ENCODE measurements at places on chromosomes 1 and 21.

DNA sequence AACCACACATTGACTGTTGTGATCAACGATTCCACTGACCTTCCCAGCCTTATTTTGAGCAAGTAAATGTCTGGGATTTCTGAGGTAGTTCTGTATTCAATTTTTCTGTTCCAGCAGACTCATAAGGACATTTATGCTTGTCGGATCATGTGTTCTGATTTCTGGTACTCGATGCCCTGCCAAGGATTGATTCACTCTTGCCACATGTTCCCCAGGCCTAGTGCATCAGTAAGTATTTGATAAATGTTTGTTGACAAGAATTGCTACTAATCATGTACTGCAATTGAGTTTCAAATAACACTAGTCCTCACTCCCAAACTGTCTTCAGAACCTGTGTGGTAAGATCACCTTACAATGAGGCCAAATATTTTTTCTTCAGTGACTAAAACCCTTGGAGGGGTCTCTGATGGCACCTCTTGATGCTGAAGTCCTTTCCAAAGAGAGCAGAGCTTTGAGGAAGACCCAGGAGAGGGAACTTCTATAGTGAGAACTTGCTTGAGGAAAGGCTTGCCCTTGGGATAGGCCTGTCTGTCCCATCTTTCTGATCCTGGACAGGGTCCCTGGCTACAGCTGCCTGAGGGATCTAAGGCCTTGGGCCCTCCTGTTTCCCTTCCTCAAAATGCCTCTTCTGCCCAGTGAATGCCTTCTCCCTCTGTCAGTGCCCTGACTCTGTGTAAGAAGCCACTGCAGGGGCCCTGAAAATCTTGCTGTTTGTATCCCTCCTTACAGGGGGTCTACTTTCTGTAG is 115.8 kb upstream of the FAM78B start:
- DNase-seq = no peak

DNA sequence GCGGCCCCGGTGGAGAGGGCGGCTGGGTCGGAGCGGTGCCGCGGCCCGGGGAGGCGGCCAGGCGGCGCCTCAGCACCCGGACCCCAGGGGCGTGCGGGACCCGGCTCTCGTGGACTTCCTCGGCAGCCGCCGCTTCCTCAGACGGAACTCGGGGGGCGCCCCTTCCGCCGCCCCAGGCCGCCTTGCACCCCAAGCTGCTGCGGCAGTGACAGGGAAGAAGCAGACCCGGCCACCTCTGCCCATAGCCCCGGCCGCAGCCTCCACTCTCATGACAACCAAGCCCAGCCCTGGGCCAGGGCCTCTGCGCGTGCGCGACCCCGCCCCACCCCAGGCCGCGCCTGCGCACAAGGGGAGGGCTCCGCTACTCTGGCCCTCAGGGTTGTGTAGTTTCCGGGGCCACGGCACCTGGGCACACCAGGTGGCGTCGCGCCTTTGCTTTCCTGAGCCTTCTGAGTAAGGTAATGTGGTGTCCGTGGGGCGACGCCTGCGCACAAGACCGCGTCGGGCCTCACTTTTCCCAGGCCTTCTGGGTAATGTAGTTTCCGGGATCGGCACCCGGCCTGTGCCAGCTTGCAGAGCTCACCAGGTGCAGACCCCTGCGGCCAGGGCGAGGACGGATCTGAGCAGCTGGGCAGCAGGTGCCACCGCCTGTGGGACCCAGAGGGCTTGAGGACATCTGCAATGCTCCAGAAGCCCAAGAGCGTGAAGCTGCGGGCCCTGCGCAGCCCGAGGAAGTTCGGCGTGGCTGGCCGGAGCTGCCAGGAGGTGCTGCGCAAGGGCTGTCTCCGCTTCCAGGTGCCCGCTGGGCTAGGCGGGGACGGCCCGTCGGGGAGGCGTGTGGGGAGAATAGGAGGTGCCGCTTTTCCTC is at the start of the genes CEP104 and DFFB:
Gene CEP104 (minus strand): TSS at position 289 of the 868 bp plus-strand sequence. CDS start 4,804 bp downstream, outside the sequence.
Gene DFFB (plus strand): TSS at position 554 of the 868 bp plus-strand sequence. CDS start 128 bp downstream, at position 682.
- DNase-seq = peak; percentile 75

- no peak for DNase-seq
Measured at GRCh38 chr21:26412885-26413284, 160.2 kb downstream of the CYYR1 start.

GRCh38 chr21:32261929-32262328 is 16.9 kb downstream of the MIS18A start:
- DNase-seq = no peak

DNA sequence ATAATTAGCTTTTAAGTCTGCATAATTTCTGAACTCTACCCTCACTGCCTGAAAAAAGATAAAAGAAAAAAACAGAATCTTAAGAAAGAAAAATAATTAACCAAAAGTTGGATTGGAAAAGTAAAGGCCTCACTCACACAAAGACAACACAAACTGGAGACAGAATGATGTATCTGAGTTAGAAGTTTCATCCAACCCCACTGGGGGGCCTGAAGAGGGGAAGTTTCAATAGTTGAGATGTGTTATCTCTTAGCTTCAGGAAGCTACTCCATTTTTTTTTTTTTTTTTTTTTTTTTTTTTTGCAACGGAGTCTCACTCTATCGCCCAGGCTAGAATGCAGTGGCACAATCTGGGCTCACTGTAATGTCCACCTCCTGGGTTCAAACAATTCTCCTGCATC is 19.9 kb downstream of the SYDE2 start:
- no peak for DNase-seq

DNA sequence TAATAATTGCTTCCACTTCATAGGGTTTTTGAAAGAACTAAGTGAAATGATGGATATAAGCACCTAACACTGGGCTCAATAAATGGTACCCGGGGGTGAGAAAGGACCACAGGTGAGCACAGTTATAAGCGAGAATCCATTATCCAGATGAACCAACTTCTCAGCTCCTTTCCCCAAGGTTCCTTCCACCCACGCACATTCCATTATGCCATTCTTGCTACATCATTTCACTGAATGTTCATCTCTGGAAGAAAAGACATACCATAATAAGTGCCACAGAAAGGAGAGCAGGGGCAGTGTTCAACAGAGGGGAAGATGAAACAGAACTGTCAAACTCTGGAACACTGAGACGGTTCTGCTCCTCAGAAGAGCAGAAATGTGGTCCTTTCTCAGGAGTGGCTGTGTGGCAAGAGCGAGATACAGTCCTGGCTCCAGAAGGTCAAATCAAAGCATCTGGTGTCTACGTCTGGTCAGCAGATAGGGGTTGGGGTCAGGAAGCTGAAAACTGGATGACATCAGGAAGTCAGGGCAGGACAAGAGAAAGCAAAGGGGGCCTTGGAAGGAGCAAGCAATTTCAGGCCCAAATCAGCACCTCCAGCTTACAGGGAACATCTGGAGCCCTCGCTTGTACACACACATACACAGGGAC is 255.4 kb upstream of the TMEM51 start:
- DNase-seq = no peak

DNA sequence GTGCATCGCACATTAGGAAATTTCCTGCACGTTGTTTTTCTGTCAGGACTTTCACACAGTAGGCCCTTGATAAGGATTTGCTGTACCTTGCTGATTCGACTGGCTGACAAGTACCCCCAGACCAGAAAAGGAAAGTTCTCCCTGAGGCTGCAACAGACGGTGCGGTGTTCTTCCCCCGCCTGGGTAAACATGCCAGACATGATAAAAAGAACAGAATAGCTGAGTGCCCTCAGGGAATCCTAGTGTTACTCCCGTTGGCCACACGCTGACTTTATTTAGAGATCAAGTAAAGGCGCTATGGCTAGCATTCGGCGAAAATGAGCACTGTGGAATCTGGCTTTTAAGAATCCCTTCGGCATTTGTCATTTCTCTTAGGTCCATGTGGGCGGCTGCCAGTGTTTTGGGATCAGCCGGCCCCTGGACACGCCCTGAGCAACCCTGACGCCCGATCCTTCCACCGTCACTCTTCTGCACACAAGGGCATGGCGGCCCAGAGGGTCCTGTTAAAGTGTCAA is 607.7 kb downstream of the KIF26B start:
- no peak for DNase-seq

GRCh38 chr1:195804547-195804946 is 803.7 kb downstream of the KCNT2 start:
- DNase-seq = peak; percentile 1

DNA sequence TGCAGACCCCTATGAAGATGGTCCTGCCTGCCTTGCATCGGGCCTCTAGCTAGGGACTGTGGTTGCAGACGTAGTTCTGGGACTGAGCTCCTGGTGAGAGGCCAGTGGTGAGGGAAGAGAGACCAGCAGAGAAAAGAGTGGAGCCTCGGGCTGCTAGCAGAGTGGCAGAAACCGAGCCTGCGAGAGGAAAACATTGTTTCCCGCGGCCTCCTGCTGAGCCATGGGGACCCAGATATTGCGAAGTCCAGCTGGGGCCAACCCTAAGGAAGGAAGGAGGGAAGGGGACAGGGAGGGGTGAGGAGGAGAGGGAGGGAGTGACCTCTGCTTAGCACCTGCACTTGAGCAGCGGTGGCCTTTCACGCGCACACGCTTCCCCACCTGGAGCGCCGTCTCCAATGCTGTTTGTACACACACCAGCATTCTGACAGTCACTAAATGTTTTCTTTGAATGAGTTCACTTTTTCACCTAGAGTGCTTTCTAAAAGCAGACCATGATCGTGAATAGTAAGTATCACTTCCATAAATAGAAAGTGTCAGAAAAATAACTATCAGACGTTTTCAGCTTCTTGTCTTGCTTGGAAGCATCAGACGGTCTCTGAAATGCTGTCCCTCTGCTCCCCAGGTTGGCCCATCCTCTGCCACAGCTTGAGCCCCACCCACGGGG is 2.5 kb upstream of the FNDC10 start:
- DNase-seq = no peak

DNA sequence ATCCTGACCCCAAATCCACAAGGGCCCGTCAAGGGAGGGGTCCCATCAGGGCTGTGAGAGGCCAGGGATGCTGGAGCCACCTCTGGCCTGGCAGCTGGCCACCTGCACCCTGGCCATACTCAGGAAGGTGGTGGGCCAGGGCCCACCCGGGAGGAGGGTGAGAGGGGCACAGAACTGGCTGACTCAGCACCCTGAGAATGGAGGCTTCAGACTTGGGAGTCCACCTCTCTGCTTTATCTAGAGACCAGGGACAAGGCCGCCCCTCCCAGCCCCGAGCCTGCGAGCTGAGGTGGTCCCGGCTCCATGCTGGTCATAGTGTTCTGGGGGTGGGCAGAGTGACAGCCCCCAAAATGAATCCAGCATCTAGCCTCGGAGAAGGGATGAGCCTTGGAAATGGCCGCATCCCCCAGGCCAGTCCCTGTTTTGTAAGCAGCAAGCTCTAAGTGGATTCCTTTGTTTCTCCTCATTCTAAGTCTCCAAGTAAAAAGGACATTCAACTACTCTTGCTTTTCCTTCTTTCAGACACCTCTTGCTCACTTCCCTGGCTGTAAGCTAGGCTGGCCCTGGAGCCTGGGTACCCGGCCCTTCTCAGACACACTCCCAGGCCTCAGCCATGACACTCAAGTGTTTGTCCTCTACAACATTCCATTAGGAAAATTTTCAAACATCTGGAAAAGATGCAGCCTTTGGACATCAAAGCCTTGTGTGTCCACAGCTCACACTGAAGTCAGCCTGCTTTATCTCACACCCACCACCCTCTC is 12.3 kb downstream of the WNT3A start:
- DNase-seq = no peak

- no peak for DNase-seq
Measured at GRCh38 chr1:104868794-104869193, 1119.1 kb downstream of the AMY1C start.

- DNase-seq = no peak
Measured at GRCh38 chr1:199590708-199591107, 436.8 kb upstream of the NR5A2 start.

DNA sequence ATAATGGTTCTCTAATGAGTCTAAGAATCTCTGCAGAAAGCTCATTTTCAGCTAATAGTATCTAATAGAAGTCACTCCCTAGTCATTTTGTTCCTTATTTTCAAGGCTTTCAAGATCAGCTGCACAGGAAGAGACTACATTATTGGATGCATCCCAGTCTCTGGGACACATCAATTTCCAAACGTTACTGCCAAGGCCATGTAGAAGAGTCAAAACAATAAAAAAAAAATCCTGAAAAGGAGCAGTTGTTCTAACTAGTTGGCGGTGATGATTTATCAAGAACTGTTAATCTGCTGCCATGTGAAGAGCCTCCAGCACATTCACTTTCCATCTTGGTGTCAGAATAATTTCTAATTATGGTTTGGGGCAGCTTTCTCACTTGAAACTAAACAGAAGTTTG is 5.7 kb downstream of the DDAH1 start:
- no peak for DNase-seq

GRCh38 chr1:169149555-169150286 is 43.2 kb downstream of the ATP1B1 start:
- no peak for DNase-seq

DNA sequence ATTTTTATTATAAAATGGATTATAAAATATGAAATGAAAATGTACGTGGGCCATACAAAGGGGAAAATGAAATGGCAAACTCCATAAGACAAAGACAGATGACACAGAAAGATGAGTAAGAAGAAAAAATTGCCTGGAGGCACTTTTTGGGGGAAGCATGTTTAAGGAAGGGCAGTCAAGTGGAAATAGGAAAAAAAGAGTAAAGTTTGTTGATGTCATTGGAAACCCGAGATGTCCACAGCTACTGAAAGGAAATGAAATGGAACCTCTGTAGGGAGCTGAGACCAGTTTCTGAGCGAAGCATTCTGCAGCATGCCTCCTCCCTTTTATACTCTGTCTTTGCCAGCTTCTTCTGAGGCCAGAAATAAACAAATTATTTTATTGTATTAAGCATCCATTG is 203.4 kb upstream of the UBE2U start:
- peak; percentile 77 for DNase-seq

DNA sequence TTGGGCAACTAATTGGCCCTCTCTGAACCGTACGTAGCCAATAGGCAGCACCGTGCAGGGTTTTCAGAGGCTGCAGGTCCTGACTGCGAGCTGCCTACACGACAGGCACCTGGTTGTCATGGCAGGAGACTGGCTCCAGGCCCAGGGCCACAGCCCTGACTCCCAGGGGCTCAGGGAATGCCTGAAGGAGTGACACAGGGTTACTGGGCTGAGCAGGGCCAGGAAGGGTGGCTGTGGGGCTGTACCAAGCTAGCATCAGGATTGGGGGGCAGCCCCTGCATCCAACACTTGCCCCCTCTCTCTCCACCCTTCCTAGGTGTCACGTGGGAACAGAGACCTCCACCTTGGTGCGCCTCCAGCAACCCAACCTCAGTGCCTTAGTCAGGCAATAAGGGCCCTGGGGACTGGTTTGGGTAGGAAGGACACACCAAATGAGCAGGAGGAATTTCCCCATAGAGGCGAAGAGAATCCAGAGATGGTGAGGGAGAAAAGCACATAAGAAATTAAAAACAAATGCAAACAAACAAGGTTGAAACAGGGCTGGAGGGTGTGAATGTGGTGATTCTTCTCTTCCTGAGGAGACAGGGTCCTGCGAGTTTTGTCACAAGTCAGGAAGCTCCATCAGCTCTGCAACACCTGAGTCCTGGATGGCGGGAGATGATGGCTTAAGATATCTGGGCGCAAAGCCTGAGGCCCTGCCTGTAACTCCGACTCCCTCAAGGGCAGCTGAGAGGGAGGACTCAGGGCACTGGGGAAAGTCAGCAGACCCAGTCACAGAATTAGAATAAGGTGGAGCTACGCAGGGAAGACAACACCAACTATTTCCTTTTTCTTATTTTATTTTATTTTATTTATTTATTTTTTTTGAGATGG is 19.7 kb upstream of the RNU1-4 start:
- no peak for DNase-seq
